ENCODE measurements at places on chromosomes 1 and 21. TPM values are rescaled to one million over a fixed set of nuclear protein-coding genes. Genes with fewer than 3 reads are reported as not detected.
A peak's percentile ranks its signal among the peaks of the same experiment; 100 is the strongest.

The TRIM17 gene
- total RNA-seq: not detected

The IFI44L gene
- total RNA-seq: 0.54 TPM

The FALEC gene
- not detected for total RNA-seq

The C1QTNF12 gene
- total RNA-seq: 2.5 TPM

The FCGR3A gene
- total RNA-seq: not detected

The CAMK1G gene
- not detected for total RNA-seq

The NCAM2 gene
- 0.18 TPM for total RNA-seq

The NR1I3 gene
- total RNA-seq: not detected

DNA sequence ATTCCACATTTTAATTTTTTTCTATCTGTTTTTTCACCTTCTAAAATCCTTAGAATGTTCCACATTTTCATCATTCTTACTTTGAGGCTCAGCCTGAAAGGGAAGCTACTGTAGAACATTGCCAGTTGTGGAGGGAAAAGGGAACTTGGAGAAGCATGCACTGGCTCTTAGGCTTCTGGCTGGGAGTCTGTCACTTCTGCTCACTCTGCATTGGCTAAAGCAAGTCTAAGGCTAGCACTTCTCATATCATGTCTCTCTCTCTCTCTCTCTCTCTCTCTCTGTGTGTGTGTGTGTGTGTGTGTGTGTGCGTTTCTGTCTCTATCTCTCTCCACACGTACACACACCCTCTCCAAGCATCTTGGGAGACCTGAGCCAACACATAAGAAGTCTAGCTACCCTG lies 49.6 kb upstream of the ADAR start:
- no peak for DNase-seq

- no peak for DNase-seq
Measured at GRCh38 chr1:201112173-201112731, at the start of gene CACNA1S. CACNA1S (minus strand) TSS chr1:201112426; CDS start chr1:201112339, 87 bp downstream.

- DNase-seq: no peak
Measured at GRCh38 chr1:31159323-31159722, 80.4 kb downstream of the NKAIN1 start.

- no peak for DNase-seq
Measured at GRCh38 chr1:210332719-210333398, 4.2 kb downstream of the HHAT start.

- no peak for DNase-seq
Measured at GRCh38 chr21:38351961-38352521, 95.2 kb downstream of the KCNJ15 start.

GRCh38 chr21:17250778-17251241 lies 262.0 kb upstream of the CXADR start:
- no peak for DNase-seq

DNA sequence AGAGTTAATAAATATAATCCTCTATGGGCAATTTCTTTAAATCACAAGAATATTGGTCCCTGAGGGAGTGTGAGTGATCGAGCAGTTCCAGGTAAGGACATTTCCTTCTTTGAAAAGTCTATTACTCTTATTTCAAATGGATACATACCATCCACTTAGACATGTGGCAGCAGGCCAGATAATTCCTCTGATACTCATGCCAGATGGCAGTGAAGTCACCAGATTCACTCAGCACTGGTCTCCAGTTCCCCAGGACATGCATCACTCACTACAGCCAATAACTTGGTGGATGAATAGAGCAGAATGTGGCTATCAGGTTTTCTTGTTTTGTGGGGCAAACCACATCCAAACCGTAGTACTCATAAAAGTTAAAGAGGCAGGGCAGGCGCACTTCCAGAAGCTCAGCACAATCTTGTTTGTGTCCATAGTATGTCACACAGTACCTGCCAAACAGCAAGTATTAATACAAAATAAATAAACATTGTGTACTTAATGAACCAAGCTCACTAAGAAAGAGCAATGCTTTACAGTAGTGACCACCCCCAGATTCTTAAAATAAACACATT lies 74.2 kb upstream of the CD53 start:
- no peak for DNase-seq

GRCh38 chr1:84583648-84584047 lies 9.4 kb upstream of the CTBS start:
- no peak for DNase-seq

DNA sequence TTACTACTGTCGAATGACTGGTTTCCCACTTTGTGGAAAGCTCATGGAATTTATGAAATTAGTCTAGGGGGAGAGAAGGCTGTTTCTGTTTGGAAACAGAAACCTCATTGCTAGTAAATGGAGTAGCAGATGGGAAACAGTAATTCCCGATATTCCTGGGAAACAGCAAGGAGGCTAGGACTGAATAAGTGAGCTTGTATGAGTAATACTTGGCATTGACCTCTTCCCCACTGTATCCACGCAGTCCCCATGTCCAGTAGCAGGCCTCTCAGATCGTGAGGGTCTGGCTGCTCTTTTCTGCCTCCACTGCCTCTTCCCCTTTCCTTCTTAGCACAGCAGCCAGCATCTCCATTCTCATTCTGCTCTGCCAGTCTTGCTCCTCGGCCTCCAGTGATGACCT lies 75.5 kb downstream of the PRDM2 start:
- no peak for DNase-seq

DNA sequence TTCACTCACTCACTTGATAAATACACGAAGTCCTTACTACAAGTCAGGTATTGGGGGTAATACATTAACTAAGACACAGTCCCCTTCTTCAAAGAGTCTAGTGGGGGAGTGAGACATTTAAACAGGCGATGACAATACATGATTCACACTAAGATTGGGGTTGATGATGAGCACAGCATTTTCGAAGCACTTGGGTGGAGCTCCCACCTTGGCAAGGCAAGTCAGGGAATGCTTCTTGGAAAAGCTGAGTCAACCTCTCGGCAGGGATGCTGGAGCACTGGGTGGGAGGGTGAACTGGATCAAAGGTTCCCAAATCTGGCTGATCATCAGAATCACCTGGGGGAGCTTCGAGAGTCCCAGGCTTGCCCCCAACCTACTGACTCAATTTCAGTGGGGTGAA lies 57.9 kb upstream of the ENAH start:
- DNase-seq: peak; percentile 39

DNA sequence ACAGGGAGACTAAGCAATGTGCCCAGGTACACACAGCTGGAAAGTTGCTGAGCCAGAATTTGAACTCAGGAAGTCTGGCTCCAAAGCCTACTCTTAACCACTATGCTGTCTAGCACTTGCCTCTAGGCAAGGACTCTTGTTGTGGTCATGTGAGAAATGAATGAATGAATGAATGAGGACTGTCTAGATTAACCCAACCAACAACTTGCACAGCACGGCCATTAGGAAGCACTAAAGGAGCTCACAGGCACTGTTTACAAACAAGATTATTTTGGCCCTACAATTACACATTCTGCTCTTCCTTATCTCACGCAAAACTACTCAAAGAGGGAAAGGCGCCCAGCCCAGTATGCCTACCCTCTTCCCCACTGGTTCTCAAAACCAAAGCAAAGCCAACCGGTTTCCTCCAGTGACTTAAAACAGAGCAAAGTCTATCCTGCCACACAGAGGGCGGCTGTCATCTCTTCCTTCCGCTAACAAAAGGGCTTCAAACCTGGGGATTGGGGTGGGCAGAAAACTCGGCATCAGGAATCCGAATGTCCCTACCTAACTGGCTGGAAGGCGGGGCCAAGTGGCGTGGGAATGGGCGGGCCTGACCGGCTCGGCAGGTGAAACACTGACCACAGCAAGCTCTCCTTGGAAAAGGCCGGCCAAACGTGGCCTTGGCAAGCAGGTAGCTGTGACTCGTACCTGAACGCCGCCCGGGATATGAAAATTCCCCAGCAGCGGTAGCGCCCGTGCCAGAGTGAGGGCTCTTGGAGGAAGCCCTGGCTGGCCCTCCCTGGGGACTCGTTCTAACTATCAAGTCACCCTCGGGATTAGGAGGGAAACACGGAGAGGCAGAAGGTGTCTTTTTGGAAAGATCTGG lies 948 bp downstream of the STK40 start:
- DNase-seq: peak; percentile 57

DNA sequence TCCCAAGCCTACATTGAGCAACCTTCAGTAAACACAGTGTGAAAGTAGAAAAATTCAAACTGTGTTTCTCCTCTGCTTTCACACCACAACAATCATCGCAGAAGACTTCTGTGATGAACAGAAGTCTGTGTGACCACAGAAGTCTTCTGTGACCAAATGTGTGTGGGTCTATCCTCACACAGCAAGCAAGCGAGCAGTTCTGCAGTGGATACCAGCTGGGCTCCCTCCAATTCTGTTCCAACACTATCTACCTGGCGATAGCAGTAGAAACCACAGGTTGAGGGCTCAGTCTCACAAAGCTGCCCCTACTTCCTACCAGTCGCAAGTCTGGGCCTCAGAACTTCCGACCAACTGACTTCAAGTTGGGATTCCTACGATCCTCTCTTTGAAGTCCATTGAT lies 21.0 kb upstream of the RAP1A start:
- DNase-seq: no peak

GRCh38 chr1:166827426-166827825 lies 11.8 kb upstream of the POGK start:
- DNase-seq: no peak

Measured in Karpas-422 (cell line).